ENCODE measurements at places on chromosomes 6 and 20.

DNA sequence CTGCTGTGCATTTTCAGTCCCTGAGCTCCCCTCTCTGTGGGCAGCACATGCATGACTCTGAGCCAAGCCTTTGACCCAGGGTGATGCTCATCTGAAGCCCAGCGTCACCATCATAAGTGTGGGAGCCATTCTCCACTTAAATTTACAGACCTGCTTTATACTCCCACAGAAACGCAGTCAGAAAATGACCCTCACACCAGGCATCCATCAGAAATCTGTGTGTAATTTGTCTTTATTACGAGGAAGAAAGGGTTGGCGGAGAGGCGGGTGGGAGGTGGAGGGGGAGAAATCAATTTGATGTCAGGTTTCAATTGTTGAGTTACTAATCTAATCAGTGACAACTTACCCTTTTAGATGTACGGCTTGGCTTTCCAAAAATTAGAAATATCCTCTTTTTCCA lies 353.6 kb downstream of the MAFB start:
- DNase-seq = no peak

DNA sequence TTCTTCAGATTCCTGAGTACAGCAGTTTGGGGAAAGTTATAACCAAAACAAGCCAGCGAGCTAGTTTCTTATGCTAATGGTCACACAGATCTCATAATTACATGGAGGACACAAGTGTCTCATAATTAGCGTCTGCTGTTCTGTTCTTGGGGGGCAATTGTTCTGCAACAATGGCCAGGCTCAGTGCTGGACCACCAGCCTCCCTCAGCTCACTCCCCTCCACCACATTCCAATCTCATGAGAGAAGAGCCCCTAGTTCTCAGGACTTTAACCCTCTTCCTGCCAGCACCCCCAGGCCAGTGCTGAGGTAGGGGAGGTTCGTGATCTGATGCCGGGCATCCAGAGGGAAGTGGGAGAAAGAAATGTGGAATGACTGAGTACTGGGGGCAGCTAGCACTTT lies 20.2 kb upstream of the TOX2 start:
- no peak for DNase-seq

GRCh38 chr6:6798448-6798860 lies 209.9 kb downstream of the LY86 start:
- DNase-seq = no peak

DNA sequence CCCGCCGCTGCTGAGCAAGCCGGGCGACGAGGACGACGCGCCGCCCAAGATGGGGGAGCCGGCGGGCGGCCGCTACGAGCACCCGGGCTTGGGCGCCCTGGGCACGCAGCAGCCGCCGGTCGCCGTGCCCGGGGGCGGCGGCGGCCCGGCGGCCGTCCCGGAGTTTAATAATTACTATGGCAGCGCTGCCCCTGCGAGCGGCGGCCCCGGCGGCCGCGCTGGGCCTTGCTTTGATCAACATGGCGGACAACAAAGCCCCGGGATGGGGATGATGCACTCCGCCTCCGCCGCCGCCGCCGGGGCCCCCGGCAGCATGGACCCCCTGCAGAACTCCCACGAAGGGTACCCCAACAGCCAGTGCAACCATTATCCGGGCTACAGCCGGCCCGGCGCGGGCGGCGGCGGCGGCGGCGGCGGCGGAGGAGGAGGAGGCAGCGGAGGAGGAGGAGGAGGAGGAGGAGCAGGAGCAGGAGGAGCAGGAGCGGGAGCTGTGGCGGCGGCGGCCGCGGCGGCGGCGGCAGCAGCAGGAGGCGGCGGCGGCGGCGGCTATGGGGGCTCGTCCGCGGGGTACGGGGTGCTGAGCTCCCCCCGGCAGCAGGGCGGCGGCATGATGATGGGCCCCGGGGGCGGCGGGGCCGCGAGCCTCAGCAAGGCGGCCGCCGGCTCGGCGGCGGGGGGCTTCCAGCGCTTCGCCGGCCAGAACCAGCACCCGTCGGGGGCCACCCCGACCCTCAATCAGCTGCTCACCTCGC lies 1.5 kb downstream of the ARID1B start:
- DNase-seq = peak; percentile 60

DNA sequence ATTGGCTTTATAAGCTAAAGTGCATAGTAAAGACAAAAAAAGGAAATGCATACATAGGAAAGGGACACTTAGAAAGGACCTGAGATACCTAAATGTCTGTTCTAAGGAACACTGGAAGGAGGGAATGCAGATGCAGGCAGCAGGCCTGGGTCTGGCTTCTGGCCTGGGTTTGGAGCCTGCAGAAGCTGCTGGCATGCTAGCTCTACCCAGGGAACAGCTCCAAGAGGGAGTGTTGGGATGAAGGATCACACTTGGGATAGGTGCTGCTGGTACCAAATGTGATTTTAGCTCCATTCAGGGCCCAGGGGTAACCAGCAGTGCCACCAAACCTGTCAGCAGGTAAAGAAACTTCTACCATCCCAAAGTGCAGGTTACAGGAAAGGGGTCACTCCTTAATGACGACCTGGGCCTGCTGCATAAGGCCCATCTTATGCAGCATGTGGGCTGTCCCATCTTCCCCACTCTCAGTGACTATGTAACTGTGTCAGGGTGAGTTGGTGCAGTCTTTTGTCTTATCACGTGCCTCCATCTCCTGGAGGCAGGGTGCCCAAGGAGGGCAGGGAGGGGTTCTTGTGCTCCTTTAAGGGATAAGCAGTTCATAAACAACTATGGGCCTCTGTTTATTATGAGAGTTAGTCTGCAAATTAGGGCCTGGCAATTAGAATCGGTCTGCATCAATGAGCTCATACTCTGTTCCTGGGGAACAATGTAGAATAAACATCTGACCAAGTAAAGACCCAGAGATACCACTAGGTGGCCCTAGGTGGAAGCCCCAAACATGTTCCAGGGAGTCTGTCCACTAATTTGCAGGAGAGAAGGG lies 26.9 kb downstream of the DDX27 start:
- no peak for DNase-seq

GRCh38 chr6:166786704-166787293 lies 159.7 kb upstream of the RPS6KA2 start:
- DNase-seq = no peak

- DNase-seq = no peak
Observed at GRCh38 chr20:40512994-40513393, 176.0 kb downstream of the MAFB start.

GRCh38 chr6:166752097-166752496 lies 125.0 kb upstream of the RPS6KA2 start:
- DNase-seq = no peak

- DNase-seq = no peak
Observed at GRCh38 chr6:14824484-14825275, 421.2 kb upstream of the JARID2 start.

DNA sequence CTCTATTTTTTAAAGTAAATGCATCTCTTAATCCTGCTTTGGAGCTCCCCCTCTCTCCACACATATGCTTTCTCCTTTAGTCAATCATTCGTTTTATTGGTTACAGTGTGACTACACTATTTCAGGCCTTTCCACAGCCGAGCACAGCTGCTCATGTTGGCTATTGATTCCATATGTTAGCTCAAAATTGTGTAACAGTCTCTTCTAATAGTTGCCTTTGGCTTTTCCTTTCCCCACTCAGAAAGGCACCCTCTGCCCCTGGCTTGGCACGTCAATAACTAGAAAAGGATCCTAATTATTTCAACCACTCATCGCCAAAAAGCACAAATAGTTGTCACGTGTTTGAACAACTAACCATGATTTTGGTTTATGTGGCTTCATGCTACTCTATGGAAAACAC lies 410.3 kb upstream of the SLC35B3 start:
- no peak for DNase-seq

DNA sequence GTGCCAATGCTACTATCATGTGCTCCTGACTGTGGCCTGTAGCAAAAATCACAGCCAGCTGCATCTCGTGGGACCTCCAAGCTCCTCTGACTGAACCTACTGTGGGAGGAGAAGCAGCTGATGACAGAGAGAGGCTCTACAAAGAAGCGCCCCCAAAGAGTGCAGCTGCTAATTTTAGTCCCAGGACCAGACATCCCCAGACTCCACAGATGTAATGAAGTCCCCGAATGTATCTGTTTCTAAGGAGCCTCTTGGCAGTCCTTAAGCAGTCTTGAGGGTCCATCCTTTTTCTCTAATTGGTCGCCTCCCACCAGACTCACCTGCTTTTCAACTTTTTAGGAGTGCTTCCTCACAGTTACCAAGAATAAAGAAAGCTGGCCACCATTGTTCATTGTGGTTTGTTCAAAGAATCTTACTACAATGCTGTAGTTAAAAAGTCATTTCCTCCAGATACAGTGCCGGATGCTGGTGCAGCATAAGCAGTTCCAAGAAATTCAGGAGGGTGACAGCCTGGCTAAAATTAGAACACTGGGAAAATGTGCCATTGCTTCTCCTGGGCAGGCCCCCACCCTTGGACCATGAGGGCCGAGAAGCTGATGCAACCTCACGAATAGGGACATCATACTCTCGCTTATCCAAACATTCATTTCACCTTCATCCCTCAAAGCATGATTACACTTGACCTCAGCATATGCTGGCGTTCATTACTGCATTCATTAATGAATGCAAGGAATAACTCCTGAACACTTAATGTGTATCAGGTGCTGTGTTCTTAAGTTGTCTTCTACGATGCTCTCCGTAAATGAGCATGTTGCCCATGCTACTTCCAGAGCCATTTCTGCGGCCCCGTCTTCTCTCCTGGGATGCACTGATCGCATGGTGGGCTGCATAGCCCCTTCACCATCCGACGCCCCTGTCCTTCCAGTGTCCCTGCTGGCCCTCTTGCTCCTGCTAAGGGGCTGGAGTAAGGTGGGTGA lies 66.4 kb downstream of the LY86 start:
- DNase-seq = no peak

Measured in activated naive CD4-positive, alpha-beta T cell treated with anti-CD3 and anti-CD28 coated beads, Interleukin-2, amount 50 U/mL, for 16 hours (primary cell).